Stimulated activated CD8-positive, alpha-beta memory T cell treated with anti-CD3 and anti-CD28 coated beads, Interleukin-4, amount 100 ng/mL, for 48 hours (primary cell): ENCODE measurements at places on chromosomes 16 and 17.

GRCh38 chr17:21318439-21318838 is 33.9 kb downstream of the MAP2K3 start:
- DNase-seq = no peak

DNA sequence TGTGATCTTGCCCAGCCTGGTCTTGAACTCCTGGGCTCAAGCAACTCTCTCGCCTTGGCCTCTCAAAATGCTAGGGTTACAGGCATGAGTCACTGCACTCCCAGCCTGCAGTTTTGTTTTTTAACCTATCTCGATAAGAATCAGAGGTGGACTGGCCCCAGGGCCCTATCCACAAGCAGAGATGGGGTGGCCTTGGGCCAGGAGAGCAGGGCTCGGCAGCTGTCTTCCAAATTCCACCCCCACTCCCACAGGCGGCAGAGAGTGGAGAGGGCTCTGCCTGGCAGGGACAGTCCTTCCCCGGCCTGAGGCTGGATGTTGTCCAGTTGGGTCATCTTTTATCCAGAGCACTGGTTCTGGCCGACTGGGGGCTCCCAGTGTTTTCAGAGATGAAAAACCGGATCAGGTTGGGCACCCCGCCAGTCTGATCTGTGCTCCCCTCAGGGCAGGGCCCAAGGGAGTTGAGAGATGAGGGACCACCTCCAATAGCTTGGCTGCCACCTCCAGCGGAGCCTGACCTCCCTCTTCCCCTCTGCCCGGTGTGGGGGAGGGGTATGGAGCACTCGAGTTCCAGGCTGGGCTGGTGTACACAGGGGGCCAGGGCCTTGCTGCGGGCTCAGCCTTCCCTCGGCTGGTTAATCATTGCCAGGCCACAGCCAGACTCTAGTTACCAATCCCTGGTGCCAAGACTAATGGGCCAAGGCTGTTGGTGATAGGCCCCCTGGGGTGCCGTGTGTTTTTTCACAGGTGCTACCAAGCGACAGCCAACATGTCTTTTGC is 30.3 kb upstream of the MYO15B start:
- no peak for DNase-seq

GRCh38 chr17:62676231-62676943 is 48.9 kb downstream of the MRC2 start:
- DNase-seq = no peak

- DNase-seq = no peak
Measured at GRCh38 chr17:36892112-36892838, 45.0 kb upstream of the LHX1 start.

GRCh38 chr16:88940862-88941817 is 35.9 kb downstream of the CBFA2T3 start:
- no peak for DNase-seq

- DNase-seq = no peak
Measured at GRCh38 chr17:72967277-72967970, 125.1 kb downstream of the SLC39A11 start.

DNA sequence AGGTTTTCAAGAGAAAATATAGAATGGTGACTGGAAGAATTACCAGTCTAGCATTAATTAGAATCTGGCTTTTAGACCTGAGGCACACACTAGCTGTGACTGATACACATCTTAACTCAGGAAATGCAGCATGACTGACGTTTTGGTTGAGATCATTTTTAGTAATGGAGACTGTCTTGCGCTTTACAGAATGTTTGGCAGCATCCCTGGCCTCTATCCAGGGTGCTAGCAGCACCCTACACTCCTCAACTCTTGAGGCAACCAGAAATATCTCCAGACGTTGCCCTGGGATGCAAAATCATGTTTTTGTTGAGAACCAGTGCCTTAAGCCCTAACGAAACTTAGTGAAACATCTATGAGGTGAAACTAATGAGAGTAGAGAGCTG is 109.0 kb downstream of the HS3ST3A1 start:
- no peak for DNase-seq

GRCh38 chr17:62791767-62792446 is 16.2 kb downstream of the MARCHF10 start:
- DNase-seq = no peak

DNA sequence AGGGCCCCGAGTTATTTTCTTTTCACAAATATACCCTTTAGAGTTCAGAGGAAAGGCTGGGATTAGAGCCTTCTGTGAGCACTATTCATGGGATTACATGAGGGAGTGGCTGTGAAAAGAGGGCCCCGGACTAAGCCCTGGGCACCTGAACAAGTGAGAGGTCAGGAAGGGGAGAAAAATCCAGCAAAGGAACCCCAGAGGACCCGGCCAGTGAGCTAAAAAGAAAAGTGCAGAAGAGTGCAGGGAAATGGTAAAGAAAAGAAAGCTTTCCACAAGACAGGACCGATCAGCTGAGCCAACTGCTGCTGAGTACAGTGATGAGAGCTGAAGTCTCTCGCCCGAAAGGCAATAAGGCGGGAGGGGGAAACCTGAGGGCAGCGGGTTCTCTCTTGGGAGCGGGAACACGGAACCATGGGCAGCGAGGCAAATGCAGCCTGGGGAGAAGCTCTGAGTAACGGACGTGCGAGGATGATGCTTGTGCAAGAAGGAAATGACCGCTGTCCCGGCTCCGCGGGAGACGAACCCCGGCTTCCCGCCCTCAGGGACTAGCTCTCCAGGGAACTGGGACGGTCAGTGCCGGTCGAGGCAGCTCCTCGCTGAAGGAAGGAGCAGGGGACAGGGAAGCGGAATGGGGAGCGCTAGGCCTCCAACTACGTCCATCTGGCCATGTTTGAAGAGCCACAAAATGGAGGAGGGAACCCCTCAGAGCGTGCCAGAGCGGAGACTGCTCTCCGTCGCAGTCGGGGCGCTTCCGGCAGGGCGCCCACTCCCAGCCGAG is 665 bp upstream of the ALDH3A2 start:
- DNase-seq = peak; percentile 60

- no peak for DNase-seq
Measured at GRCh38 chr17:10328971-10329923, 43.6 kb downstream of the MYH13 start.

- no peak for DNase-seq
Measured at GRCh38 chr17:16329519-16330271, 23.6 kb downstream of the CENPV start.

DNA sequence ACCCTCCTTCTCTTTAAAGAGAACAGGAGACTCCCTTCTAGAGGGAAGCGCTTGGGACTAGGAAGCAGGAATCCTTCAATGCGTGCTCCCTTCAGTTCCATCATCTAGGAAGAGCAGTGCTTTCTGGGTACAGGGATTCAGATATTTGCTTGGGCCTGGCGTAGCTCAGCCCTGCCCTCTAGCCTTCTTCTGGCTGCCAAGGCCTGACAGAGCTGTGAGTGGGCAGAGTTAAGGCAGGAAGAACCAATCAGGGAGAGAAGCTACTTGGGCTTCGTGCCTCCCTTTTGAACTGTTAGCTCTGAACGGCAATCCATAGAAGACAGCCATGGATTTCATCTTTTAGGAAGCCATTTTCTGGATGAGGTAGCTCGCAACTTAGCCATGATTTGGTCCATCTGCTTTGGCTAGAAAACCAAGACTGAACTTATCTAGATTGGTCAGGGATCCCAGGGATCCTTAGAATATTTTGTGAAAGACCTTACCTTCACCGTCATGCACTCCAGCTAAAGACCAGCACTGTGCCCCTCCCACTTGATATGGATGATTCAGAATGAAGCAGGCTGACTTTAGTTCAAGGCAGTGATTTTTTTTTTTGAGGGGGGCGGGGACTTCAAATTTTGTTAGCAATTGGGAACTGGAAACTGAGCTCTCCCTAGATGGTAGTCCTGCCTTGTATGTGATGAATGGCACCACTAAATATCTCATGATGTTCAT is 2.5 kb upstream of the CORO6 start:
- DNase-seq = no peak

DNA sequence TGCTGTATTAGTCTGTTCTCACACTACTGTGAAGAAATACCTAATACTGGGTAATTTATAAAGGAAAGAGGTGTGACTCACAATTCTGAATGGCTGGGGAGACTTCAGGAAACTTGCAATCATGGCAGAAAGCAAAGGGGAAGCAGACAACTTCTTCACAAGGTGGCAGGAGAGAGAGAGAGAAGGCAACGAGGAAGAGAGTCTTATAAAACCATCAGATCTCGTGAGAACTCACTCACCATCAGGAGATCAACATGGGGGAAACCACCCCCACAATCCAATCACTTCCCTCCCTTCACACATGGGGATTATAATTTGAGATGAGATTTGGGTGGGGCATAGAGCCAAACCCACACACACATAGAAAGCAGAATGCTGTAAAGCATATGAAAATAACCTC is 896.2 kb downstream of the CDH11 start:
- DNase-seq = no peak

- no peak for DNase-seq
Measured at GRCh38 chr17:5297245-5297644, 15.2 kb downstream of the RABEP1 start.

GRCh38 chr16:492211-492875 is 35.2 kb upstream of the CAPN15 start:
- DNase-seq = no peak

DNA sequence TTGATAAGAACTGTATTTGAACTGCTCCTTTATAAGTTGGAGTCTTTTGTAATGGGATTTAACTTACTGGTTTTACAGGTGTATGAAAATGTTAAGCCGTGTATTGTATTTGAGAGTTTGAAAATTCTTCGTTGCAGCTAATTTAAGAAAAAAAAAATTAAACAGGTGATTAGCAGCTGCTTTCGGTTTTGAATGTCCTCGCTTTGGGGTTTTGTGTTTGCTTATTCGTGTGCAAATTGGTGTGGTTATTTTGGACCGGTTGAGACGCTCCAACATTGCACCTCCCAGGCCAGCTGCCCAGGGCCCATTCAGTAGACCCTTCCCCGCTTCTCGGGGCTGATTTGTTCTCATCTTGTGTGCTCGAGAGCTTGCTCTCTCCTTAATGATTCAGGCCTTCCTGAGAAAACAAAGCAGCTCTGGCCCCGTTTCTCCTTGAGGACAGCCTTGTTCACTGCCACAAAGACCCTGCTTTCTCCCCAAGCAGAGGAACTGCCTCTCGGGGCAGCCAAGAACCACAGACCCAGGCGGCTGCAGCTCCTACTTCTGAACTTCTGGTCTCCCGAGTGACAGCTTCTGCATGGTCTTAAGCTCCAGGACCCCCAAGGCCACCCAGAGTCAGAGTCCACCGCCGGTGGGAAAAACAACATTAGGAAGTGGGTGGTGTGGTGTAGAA is 100.5 kb downstream of the MSI2 start:
- no peak for DNase-seq

GRCh38 chr16:74898659-74899058 is 86.3 kb downstream of the WDR59 start:
- DNase-seq = no peak

DNA sequence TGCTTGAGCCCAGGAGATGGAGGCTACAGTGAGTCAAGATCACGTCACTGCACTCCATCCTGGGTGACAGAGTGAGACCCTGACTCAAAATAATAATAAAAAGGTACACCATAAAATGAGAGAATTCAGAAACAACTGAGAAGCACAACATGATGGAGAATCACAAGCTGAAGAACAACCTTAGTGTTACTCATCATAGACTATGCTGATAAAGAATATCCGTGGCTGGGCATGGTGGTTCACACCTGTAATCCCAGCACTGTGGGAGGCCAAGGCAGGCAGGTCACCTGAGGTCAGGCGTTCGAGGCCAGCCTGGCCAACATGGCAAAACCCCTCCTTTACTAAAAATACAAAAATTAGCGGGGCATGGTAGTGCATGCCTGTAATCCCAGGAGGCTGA is 16.0 kb downstream of the CREBBP start:
- no peak for DNase-seq

GRCh38 chr17:58525239-58525638 is 10.8 kb upstream of the MTMR4 start:
- DNase-seq = no peak
